HS-27A (cell line): ENCODE measurements at places on chromosomes 2 and 18.

DNA sequence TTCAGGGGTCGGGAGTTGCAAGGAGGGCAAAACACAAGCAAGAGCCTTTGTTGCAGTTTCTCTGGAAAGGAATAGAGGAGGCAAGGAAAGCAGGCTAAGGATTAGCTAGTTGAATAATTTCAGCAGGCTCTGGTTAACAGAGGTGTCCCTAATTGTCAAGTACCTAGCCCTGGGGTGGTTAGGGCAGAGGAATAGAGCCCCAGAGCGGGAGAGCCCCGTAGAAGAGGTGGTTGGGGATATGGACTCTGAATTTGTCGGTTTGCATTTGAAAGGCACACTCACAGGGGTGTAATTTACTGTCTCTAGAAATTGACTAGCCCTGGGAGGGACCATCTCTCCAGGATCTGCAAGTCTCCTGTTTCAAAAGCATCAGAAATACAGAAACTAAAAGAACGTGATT lies 1030.2 kb downstream of the TMEM182 start:
- DNase-seq, result no peak

DNA sequence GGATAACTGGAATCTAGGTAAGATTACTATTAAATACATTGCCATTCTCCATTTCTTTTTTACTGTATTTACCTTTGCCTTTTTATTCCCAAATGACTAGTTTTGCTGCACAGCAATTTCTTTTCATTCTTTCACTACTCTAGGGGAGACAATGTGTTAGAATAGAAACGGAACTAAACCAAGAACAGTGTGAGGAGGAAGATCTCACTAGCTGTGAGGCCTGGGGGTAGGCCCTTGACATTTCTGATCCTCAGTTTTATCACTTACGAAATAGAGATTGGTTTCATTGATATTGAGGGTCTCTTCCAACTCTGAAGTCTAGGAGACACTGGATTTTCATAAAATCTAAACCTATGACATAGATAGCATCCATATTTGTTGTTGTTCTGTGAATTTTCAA lies 191.1 kb downstream of the IKZF2 start:
- no peak for DNase-seq

GRCh38 chr2:25669520-25669919 lies 3.9 kb downstream of the DTNB start:
- no peak for DNase-seq

DNA sequence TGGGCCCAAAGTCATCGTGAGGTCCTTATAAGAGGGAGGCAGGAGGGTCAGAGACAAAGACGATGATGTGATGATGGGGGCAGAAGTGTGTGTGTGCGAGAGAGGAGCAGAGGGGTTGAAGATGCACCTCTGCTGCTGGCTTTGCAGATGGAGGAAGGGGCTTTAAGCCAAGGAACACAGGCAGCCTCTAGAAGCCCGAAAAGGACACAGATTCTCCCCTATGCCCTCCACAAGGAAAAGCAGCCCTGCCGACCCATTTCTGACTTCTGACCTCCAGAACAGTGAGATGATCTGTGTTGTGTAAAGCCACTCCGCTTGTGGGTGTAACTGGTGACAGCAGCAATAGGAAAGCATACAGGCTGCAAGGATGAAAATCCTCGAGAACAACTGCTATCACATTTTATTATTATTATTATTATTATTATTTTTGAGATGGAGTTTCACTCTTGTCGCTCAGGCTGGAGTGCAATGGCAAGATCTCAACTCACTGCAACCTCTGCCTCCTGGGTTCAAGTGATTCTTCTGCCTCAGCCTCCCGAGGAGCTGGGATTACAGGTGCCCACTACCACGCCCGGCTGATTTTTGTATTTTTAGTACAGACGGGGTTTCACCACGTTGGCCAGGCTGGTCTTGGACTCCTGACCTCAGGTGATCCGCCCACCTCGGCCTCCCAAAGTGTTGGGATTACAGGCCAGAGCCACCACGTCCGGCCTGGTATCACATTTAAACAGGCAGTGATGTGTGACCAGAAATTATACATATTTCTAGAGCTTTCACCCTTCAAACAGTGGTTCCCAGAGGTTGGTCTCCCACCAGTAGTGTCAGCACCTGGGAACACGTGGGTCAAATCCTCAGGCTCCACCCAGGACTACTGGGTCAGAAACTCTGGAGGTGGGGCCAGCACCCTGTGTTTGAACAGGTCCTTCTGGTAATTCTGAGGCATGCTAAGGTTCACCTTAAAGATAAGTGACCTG lies 170.5 kb downstream of the TGIF1 start:
- no peak for DNase-seq

- no peak for DNase-seq
These were observed 67.8 kb downstream of the EIF5B start for GRCh38 chr2:99404797-99405669.

- DNase-seq, result no peak
These were observed 183.5 kb downstream of the CBLN2 start for GRCh38 chr18:72360634-72361033.

- no peak for DNase-seq
These were observed 14.5 kb downstream of the CAPN14 start for GRCh38 chr2:31202833-31203232.

DNA sequence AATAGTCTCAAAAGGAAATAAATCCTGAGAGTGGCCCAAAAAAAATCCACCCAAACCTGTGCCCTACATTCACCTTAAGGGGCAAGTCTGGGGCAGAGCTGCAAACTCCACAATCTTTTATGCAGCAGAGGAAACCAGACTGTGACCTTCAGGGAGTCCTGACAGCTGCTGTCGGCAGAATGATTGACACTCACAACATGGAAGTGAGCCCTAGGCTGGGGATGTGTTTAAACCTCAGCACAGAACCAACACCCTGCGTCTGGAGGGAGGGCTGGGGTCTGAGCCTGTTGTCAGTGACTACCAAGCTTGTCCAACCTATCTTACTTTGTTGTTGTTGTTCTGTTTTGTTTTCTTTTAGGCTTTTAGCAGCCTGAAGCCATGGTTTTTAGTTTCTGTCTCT lies 39.6 kb downstream of the CRACDL start:
- DNase-seq, result no peak

DNA sequence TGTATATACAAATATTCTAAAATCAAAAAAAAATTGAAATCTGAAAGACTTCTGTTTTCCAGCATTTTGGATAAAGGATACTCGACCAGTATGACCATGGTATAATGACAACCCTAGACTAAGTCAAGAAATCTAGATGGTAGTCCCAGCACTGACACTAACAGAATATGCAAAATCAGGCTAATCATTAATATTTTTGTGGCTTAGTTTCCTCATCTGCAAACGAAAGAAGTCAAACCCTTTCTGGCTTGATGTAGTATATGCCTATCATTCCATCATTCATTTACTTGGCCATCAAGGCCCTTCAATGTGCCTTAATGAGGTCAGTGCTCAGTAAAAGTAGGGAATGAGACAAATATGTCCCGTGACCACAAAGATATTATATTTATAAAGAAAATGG lies 83.5 kb downstream of the NCKAP5 start:
- no peak for DNase-seq

- DNase-seq, result no peak
These were observed 48.5 kb upstream of the PROKR1 start for GRCh38 chr2:68594674-68595492.

DNA sequence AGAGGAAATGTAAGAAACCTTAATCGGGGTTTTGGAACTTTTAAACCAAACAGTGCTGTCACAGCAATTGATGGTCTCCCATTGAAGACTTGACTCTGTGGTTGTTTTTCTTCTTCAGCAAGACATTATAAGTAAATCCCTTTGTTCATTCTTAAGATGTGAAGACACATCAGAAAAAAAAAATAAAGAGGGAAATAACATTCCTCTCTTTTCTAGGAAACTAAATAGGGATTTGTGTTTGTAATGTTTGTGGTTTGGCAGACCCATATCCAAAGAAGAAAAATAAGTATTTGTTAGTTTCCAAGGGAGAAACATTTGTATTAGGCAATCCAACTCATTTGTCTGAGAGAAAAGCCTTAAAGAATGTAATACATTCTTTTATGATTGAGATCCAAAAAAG lies 359.9 kb downstream of the DSC3 start:
- no peak for DNase-seq

GRCh38 chr2:236550701-236551465 lies 18.7 kb upstream of the ACKR3 start:
- no peak for DNase-seq

- DNase-seq, result no peak
These were observed 24.9 kb downstream of the OSBPL6 start for GRCh38 chr2:178219247-178219646.

DNA sequence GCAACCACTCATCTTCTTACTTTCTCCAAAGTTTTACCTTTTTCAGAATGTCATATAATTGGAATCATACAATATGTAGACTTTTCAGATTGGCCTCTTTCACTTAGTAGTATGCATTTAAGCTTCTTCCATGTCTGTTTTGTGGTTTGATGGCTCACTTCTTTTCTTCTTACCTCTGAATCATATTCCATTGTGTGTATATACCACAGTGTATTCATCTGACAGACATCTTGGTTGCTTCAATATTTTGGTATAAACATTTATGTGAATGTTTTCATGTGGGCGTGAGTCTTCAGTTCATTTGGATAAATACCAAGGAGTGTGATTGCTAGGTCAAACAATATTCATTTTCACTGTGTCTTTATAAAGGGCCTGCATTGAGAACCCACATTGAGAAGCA lies 136.1 kb upstream of the NOSTRIN start:
- no peak for DNase-seq

- DNase-seq, result no peak
These were observed 268.9 kb upstream of the CCDC68 start for GRCh38 chr18:55228191-55228590.

GRCh38 chr18:46222093-46222492 lies 117.9 kb downstream of the HAUS1 start:
- no peak for DNase-seq

DNA sequence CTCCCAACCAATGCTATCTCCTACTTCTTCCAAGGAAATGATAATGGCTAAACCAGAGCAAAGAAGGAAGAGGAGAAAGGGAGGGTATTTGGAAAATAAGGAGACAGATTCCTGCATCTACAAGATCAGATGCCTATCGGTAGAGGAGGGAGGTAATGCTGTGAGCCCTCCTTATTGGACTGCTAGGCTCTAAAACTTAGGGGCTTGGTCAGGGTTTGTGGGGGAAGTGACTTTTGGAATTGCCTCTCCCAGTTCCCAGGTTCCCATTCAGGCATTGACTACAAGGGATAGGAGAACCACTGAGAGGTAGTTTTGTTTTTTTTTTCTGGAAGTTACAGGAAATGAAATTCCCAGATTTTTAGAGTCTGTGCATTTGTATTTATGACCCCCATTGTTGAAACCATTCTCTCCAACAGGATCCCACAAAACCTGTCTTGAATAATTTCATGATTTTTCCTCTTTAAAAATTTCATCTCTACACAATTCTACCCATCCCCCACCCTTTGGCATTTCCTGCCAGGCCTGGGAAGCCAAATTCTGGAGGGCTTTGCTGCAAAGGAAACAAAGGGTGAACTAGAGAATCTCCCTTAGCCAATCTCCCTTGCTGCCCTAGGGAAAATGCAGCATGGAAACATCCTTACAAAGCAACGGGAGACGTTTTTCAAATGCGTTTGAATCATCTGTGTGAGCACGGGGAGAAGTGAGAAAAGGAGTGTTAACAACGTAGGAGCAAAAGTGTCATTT lies 282.1 kb upstream of the EPAS1 start:
- DNase-seq, result no peak

GRCh38 chr2:159905926-159906714 lies 108.1 kb upstream of the CD302 start:
- no peak for DNase-seq

DNA sequence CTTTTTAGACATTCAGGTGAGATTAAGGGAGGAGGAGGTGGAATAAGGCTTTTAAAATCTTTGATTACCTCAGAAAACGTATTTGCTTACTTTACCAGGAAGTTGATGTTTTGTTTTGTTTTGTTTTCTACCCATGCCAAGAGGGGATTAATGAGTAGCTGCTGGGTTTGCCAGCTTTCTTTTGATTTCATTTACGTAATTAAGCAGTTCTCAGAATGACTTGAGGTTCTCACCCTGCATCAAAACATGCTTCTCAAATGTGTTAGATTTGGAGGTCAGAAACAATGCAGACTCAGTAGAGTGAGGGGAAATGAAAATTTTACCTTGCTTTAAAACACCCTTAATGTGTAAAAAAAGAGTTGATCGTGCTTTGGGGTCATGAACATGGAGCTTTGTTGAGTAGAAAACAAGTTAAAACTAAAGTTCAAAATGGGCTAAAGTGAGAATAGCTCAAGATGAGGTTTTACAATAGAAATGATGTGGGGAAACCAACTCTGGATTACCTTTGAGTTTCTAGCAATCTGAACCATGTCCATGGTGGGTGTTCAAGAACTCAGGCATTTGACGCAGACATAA lies 217.1 kb upstream of the EPAS1 start:
- no peak for DNase-seq

- DNase-seq, result no peak
These were observed 109.7 kb downstream of the FOXI3 start for GRCh38 chr2:88342749-88343148.

DNA sequence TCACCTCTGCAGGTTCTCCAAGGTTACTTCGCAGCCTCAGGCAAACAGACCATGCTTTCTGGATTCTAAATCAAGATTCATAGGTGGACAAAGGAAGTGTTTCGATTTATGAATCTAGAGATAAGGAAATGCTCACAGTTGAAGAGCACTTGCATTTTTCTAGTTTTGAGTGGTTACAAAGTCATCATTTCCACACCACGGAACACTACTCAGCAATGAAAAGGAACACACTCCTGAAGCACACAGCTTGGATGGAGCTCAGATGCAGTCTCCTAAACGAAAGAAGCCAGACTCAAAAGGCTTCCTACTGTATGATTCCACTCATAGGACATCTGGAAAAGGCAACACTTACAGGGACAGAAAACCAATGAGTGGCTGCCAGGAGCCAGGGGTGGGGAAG lies 31.7 kb downstream of the SDC1 start:
- DNase-seq, result no peak

DNA sequence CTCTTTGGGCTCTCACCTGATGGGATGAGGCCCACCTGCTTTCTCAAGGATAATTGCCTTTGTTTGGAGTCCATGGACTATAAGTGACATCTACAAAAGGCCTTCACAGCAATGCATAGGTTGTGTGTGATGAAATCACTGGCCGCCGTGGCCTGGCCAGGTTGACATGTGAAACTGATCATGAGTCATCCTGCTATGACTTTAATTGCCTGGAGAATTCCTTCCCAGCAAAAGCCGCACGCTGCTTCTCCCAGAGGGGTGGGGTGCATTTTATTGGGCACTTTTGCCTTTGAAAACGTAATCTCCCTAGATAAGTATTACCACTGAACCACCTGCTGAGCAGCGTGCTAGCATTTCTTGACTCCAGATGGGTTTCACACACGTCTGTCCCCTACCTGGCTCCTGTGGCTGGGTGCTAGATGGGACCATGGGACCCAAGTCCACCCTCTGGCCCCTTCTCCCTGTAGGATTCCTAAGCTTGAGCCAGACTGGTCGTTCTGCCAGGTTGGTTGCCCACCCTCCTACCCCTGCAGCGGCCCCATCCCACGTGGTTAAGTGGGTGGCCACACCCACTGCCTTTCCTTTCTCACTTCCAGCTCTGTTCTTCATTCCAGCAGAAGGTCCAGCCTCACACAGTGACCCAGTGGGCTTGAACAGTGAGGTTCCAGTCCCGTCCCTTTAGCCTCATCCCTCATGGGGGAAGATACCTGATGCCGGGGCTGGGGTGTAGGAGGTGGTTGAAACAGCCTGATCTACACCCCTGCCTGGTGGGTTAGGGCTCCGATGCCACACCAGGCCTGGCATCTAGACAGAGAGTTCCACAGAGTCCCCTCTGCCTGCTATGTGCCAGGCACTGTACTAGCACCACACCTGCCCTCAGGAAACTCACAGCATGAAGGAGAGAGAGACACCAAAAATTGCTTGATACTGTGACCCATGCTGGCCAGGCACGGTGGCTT lies 89.6 kb downstream of the GBX2 start:
- no peak for DNase-seq
